SK-MEL-5 (cell line): ENCODE measurements at places on chromosomes 7 and 10. TPM values are rescaled to one million over a fixed set of nuclear protein-coding genes. Genes with fewer than 3 reads are reported as not detected.

Gene DMBT1
- 0.32 and 0.42 TPM in 2 replicates for total RNA-seq

Gene DYNC1I1
- total RNA-seq = 18.2 and 19.3 TPM in 2 replicates

Gene ELN
- total RNA-seq = not detected in 2 replicates

Gene IFIT1
- 0.24 and 1.3 TPM in 2 replicates for total RNA-seq

Gene LOXL4
- total RNA-seq = not detected in 2 replicates

Gene PTPRN2
- 0.16 TPM in 1 of 2 replicates, not detected in the other for total RNA-seq

Gene TAF3
- total RNA-seq = 0.98 and 1.3 TPM in 2 replicates

Gene FAM131B
- total RNA-seq = not detected in 2 replicates

Gene C10orf67
- total RNA-seq = not detected in 2 replicates

Gene GJC3
- 0.29 and 1.0 TPM in 2 replicates for total RNA-seq

Gene KCNH2
- total RNA-seq = 0.05 and 0.37 TPM in 2 replicates

Gene INSYN2A
- total RNA-seq = not detected in 2 replicates

Gene TRIM74
- total RNA-seq = not detected in 2 replicates
